ENCODE measurements at places on chromosomes 5 and 9.

GRCh38 chr5:137440795-137441194, 58.3 kb downstream of the SPOCK1 start:
- DNase-seq = peak; percentile 26

DNA sequence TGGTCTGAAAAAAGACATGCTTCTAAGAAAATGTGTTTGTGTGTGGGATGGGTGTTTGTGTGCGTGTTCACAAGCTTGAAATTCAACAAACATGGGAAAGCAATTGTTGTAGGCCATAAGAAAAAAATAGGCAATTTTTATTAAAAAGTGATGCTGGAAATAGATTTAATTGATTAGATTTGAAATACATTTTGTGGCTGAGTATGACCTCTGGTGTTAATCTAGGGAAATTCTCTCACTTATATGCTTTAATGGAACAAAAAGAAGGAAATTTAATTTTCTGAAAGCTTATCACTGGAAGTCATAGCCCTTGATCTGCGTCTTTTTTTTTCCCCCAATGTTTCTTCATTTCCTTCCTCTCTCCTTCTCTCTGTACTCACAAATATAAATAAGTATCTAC, 3.5 kb upstream of the KCNN2 start:
- no peak for DNase-seq

GRCh38 chr5:179233909-179234562, 111.2 kb downstream of the ADAMTS2 start:
- DNase-seq = no peak

DNA sequence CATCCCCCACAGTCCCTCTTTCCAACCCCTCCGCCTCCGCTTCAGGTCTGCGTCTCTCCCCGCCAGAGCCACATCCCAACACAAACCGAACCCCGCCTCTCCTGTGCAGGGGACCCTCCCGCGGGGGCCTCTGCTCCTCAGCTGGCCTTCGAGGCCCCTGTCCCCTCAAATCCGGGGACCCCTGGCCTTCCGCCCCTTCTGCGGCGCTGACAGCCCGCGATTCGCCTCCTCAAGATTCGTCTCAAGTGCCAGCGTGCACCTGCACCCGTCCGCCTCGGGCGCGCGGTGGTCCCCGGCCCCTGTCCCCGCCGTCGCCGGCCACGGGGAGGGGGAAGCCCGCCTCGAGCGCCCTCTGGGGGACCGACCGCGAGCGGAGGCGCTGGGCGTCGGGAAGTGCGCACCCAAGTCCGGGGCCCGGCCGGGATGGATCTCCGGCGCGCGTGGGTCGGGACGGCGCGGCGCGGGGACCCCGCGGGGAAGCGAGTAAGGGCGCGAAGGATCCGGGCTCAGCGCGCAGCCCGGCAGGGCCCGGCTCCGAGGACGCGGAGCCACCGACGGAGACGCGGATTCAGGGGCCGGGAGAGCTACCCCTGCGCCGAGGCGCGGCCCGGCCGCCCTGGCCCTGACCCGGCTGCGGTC, 623 bp downstream of the FLT4 start:
- DNase-seq = no peak

GRCh38 chr5:65916066-65916465, 10.3 kb upstream of the ERBIN start:
- no peak for DNase-seq

DNA sequence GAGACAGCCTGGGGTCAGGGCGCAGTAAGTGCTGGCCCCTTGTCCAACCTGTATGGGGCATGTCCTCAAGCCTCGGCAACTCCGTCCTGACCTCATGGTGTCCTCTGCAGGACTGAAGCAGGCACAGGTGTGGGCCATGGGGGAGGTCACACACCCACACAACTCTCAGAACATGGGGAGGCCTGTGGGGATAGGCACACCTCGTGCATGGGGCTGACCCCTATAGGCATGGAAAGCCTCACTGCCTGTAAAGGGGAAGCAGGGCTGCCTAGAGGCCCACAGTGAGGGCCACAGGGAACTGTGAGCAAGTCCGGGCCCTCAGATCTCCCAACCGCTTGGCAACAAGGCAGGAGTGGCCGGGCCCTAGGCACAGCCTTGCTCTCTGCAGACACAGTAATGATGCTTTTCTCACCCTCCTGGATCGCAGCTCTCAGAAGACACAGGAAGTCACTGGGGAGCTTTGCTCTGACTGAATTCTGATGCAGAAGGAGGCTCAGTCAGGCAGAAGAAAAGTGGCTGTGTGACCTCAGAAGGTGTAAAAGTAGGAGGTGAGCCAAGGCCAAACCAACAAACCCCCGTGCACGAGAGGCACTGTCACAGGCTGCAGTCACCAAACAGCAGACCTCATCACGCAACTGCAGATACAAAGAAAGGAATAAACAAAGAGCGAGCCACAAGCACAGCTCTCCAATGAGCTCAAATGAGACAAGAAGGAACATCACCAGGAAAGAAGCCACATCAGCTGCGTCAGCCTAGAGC, 5.4 kb downstream of the IPPK start:
- no peak for DNase-seq

GRCh38 chr5:91684625-91685024, 301.5 kb upstream of the ARRDC3 start:
- DNase-seq = peak; percentile 35

- no peak for DNase-seq
These were observed 140.2 kb downstream of the HSD17B3 start for GRCh38 chr9:96161819-96162218.

GRCh38 chr9:128910906-128911305, 9.9 kb upstream of the PHYHD1 start:
- DNase-seq = no peak

GRCh38 chr5:11719888-11720481, 184.3 kb downstream of the CTNND2 start:
- DNase-seq = peak; percentile 30

DNA sequence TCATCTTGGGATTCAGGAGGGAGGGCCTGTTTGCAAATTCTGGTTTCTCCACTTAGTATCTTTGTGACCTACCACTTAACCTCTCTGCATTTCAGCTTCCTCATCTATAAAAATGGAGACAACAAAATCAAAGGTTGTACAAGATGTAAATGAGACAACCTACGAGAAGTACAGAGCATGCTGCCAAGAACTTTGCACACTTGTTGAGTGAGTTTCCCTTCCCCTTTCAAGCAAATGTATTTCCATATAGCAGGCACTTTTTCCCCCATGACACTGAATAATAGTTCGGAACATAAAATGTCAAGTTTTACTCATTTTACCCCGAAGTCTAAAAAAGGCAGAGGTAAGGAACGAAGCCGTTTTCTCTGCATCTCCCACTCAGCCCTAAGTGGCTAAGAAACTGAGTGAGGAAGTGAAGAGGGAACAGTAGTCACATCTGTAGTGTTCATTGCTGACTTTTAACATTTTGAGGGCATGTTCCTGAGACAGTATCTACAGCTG, 159.0 kb downstream of the TLE1 start:
- DNase-seq = no peak

GRCh38 chr9:18404434-18405029, 69.4 kb upstream of the ADAMTSL1 start:
- DNase-seq = peak; percentile 25

DNA sequence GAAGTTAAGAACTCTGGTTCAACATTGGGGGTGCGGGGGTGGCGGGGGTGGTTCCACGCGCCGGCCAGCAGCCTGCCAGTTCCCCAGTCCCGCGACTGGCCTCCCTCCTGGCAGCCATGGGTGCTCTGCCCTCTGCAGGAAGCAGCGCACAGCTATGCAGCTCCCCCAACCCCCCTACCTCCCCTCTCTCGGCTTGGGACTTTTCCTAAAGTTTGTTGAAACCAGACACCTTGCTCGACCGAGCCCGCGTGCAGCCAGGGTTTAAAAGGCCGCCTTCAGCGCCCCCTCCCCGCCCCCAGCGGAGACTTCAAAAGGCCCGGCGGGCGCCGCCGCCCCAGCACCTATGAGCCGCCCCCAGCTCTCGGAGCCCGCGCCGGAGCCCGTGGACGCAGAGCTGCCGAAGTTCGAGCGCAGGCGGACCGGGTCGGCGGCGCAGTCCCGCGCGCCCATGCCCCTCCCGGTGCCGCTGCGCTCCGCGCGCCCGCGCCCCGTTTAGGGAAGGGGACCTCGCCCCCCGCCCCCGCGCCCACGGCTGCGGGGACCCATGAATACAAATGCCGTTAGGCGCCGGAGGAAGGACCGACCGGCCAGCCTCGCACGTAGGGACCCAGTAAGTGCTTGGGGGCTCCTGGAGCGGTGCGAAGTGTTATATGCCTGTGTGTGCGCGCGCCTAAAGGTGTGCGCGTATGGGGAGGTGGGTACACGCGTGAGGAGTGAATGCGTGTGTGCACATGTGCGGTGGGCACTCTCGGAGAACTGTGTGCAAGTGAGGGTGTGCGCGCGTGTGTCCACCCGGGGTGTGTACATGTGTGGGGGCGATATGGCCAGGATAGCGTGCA, 1.4 kb upstream of the COL27A1 start:
- DNase-seq = no peak

DNA sequence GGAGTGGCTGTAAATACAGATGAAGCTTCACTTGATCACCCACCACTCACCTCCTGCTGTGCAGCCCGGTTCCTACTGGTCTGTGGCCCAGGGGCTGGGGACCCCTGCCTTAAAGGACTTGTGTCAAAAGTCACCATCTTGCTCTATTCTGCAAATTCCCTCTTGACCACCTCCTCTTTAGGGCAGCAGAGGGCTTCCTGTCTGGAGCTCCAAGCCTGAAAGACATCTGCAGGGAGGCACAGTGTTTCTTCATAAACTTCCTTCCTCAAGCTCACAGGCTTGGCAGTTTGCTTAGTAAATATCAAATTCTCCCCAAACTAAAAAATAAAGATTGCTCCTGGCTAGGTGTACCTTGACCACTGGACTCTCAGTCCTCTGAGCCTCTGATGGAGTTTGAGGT, 104.4 kb downstream of the FRMD3 start:
- no peak for DNase-seq

DNA sequence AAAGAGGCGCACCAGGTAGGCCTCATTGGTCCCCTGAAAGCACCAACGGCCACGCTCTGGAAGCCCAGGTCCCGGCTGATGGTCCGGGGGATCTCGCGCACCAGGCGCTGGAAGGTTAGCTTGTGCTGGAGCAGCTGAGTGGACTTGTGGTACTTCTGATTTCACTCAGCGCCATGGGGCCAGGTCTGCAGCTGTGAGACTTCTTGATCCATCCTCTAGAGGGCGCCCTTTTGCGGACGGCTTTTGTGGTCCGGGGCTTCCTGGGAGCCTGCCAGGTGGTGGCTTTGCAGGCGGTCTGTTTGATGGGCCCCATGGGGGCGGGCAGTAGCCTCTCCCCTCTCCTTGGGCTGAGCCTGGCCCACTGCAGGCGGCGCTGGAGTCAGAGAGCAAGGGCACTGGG, 10.4 kb downstream of the TAF11L12 start:
- no peak for DNase-seq

DNA sequence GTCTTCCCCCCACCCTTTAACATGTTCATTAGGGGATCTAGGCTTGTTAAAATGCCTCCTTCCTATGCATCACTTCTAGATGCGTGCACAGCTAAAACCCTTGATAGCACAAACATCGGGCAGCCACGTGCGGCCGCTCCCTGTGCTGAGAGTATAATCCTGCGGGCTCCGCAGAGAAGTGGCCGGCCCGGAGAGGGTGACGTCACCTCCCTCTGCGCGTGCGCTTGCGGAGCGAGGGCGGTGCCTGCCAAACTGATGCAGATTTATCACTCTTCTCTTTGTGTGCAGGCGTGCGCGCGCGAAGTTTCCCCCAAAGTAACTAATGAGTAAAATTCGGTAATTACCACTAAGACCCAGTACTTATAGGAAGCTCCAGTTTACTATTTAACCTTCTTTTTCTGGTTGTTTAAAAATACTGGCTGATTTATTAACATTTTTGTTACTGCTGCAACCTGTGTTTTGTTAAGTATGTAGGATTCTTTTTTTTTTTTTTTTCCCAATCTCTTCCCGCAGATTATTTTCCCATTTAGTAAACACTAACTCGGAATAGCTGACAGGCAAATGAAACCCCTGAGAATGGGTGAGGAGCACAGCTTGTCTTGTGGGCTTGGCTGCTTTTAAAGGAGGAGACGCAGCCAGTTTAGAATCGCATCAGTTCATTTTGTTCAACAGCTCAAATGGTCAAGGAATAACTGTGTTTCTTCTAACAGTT, 121.6 kb downstream of the TRIO start:
- DNase-seq = peak; percentile 97

DNA sequence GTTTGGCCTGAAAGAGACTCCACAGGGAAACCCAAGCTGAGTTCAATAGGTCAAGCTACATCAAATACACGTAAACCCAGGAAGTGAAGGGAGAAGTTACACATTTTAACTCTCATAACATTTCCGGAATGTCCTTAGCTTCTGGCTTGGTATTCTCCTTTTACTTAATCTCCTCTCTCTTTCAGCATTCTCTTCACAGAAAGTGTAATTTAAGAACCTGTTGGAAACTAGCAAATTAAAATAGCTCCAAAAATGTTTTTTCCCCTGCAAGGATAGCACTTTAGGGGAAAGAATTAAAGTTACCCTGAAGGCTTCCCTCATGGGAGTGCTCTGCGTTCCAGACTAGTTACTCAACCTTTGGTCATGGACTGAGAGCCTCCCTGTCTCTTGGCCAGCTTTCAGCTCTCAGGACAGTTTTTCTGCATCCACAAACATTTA, 292.7 kb upstream of the TARS1 start:
- no peak for DNase-seq

DNA sequence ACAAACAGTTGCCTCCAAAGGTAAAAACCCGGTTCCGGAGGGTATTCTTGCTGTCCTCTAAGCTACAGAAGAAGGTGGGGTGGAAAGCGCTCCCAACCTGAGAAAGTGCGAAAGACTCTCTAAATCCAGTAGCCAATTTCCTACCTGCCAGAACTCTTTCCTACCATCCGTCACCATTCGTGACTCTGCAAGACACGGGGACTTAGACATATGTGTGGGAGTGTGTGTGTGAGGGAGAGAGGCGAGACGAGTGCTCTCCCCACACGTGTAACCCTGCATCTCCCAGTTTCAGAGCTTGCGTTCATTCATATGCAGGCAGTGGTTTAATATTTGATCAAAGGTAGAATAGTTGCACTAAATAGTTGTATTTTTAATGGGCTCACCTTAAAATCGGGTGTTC, 473 bp upstream of the GABRA1 start:
- no peak for DNase-seq

DNA sequence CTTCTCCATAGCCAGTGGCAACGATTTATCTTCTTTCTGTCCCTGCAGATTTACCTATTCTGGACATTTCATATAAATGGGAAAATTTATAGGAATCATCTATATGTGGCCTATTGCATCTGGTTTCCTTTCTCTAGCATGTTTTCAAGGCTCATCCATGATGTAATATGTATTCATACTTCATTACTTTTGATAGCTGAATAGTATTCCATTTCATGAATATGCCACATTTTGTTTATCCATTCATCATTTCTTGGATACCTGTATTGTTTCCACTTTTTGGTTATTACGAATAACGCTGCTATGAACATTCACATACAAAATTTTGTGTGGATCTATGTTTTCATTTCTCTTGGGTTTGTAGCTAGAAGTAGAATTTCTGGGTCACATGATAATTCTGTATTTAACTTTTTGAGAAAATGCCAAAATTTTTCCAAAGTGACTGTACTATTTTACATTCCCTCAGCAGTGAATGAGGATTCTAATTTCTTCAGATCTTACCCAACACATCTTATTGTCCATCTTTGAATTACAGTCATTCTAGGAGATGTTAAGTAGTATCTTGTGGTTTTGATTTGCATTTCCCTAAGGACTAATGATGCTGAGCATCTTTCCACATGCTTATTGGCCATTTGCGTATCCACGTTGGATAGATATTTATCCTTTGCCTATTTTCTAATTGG, 3.6 kb downstream of the IARS1 start:
- no peak for DNase-seq

All from NCI-H1417 (cell line).